MG63 (cell line): ENCODE measurements at places on chromosomes 12 and 14. TPM values are rescaled to one million over a fixed set of nuclear protein-coding genes. Genes with fewer than 3 reads are reported as not detected.

Gene TAS2R13
- 1.4 TPM in 1 of 2 replicates, not detected in the other for total RNA-seq

GRCh38 chr12:240566-240965, 22.1 kb downstream of the SLC6A13 start:
- no peak for DNase-seq

- DNase-seq: no peak
Observed at GRCh38 chr14:93239869-93240677, 33.0 kb downstream of the UBR7 start.

DNA sequence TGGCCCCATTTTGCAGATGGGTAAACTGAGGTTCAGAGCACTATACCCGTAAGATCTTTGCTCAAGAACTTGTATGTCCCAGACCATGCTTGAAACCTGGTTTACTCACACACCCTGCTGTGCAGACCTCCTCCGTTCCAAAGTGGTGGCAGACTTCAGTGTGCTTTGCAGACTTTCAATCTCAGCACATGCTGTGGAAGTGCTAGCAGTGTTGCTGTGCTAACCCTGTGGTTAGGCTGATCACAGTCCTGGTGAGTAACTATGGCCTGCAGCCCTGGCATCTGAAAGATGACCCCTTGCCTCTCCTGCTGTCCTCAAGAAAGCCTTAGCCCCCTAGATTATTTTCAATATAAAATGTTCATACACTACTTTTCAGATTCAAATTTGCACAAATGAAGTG, 450.6 kb downstream of the DPF3 start:
- DNase-seq: no peak

- DNase-seq: no peak
Observed at GRCh38 chr12:68042212-68042699, 53.0 kb downstream of the IFNG-AS1 start.

DNA sequence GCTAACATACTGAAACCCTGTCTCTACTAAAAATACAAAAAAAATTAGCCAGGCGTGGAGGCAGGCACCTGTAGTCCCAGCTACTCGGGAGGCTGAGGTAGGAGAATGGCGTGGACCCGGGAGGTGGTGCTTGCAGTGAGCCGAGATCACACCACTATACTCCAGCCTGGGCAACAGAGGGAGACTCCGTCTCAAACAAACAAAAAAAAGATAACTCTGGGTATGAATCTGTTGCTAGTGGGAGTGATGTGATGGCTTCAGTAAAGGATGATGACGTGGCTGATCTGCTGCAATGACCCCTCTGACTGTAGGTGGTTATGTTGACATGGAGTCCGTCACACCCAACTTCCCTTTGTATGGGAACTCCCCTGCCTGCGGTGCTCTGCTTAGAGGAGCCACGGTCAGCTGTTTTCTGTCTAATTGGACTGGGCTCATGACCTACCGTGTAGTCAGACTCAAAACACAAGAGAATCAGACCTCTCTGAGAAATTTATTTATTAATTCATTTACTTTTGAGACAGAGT, 59.1 kb upstream of the MED13L start:
- DNase-seq: no peak

Gene RD3L
- total RNA-seq: not detected in 2 replicates

Gene FLRT2
- total RNA-seq: 0.22 and 2.5 TPM in 2 replicates

- DNase-seq: no peak
Observed at GRCh38 chr12:608921-609320, 54.3 kb downstream of the NINJ2 start.

Gene CLEC6A
- not detected in 2 replicates for total RNA-seq

GRCh38 chr14:74661726-74662450, 49.9 kb upstream of the LTBP2 start:
- no peak for DNase-seq

- no peak for DNase-seq
Observed at GRCh38 chr12:92341065-92341668, 195.5 kb upstream of the BTG1 start.

DNA sequence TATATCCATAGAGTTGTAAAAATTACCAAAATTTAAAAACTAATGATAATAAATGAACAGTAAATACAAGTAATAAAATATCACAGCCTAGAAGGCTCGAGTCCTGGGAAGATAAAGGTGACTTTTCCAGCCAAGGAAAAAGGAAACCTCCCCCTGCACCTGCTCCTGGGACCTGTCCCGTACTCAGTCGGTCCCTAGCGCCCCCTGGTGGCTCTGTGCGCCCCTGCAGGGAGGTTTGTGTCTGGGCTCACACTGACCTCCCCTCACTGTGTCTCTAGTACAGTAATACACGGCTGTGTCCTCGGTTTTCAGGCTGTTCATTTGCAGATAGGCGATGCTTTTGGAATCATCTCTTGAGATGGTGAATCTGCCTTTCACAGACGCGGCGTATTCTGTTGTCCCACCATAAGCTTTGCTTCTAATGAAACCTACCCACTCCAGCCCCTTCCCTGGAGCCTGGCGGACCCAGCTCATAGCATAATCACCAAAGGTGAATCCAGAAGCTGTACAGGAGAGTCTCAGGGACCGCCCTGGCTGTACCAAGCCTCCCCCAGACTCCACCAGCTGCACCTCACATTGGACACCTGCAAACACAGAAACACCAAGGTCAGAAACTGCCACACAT, 1030.4 kb downstream of the TMEM121 start:
- DNase-seq: peak; percentile 34

GRCh38 chr14:64698903-64699302, 5.3 kb upstream of the PLEKHG3 start:
- no peak for DNase-seq
